HS-27A (cell line): ENCODE measurements at places on chromosomes 6 and 20.

DNA sequence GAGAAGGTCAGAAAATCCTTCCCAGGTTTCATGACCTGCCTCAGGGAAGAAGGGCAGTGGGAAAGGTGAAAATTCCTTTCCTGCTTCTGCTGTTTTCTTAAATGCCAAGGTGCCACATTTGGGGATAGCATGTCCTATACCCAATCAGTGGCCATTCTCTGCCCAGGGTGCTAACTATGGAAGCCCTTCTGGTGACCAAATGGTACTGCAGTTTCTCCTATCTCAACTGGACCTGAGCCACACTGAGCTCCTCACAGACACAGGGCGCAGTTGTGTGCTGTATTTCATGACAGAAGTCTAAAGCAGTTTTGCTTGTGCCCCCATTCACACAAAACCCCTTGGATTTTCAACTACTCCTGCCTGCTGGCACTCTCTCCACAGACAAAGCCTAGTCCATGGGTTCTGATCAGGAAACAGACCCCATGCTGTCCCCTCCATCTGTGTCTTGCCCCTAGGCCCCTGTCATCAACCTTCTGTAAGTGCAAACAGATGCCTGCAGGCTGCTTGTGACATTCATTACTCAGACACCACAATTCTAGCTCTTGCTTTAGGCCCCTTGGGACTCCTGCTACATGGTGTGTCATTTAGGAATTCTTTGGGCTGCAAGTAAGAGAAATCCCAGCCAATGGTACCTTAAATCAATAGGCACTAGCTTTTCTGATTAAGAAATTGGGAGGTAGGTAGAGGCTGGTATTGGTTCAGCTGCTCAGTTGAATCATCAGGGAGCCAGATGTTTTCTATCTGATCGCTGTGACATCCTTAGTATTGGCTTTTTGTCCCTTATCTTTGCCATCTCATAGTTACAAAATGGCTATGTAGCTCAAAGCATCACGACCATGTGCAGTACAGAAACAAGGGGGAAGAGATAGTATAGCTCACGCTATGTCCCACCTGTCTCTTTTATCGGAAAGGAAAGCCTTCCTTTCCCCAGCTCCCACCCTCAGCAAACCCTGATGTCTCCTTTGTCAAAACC, 147.8 kb downstream of the CD83 start:
- DNase-seq, result no peak

- no peak for DNase-seq
These were observed 90.9 kb upstream of the HDDC2 start for GRCh38 chr6:125392682-125393081.

- DNase-seq, result no peak
These were observed 541.3 kb upstream of the MARCKS start for GRCh38 chr6:113315879-113316278.

- no peak for DNase-seq
These were observed 45.2 kb upstream of the FANCE start for GRCh38 chr6:35406711-35407485.

- DNase-seq, result no peak
These were observed 46.0 kb downstream of the DLL1 start for GRCh38 chr6:170244721-170245474.

- no peak for DNase-seq
These were observed 3.9 kb upstream of the TGM2 start for GRCh38 chr20:38168791-38169589.
